Colonic mucosa (tissue), 4 donors: ENCODE measurements at places on chromosomes 16 and 17.

- H3K4me3 ChIP-seq = no peak overlapping the region
- H3K36me3 ChIP-seq = no peaks in the 10 kb centered on the region
Observed at GRCh38 chr17:18033442-18034099, 5.4 kb downstream of the ATPAF2 start.

DNA sequence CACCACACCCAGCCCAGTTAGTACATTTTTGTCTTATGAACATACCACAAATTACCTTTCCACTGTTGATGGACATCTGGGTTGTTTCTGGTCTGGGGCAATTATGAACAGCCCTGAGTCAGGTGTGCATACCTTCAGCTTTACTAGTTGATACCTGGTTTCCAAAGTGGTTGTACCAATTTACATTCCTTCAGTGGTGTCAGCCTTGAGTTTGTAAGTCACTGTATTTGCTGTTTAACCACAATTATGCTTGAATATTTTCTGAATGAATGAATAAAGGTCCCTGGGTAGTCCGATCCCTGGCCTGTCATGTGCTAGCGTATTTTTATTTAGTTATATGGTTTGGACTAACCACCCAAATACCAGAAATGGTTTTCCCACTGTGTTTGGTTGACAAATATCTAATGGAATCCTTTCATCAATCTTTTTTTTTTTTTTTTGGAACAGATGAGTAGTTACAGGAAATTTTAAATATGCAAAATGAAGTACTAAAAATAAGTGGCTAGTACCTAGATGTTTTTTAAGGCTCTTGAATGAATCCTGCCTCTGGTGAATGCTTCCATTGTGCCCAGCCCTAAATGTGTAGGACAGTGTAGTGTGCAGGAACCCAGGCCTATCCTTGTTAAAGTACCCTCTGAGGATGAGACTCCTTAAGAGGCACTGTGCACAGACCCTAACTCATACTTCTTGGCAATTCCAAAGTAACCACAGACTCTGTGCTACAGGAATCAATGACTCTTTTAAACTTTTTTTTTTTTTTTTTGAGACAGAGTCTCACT lies 3.7 kb downstream of the DUSP14 start:
- H3K27me3 ChIP-seq = no peaks in the 10 kb centered on the region
- DNase-seq = no peak
- H3K36me3 ChIP-seq = no peaks in the 10 kb centered on the region
- H3K4me1 ChIP-seq = no peaks in the 10 kb centered on the region

GRCh38 chr16:66678337-66678736 lies 18.2 kb downstream of the CMTM4 start:
- H3K4me3 ChIP-seq = no peak overlapping the region
- H3K4me1 ChIP-seq = no peaks in the 10 kb centered on the region
- no peaks in the 10 kb centered on the region for H3K36me3 ChIP-seq
- no peak for DNase-seq
- H3K27me3 ChIP-seq = no peaks in the 10 kb centered on the region

DNA sequence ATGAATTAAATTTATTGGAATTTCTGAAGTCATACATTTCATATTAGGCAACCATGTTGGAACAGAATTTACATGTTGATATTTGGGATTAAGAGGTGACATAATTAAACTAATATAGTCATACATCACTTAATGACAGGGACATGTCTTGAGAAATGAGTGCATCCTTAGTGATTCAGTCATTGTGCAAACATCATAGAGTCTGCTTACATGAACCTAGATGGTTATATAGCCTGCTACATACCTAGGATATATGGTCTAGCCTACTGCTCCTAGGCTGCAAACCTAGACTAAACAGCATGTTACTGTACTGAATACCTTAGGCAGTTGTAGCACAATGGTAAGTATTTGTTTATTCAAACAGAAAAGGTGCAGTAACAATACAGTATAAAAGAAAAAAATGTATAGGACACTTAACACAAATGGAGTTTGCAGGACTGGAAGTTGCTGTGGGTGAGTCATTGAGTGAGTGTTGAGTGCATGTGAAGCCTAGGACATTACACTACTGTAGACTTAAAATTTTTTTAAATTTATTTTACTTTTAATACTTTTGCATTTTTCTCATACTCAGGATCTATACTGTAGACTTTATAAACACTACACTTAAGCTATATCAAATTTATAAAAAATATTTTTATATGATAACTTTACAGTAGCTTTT lies 85.6 kb downstream of the OMG start:
- H3K4me3 ChIP-seq = no peak overlapping the region
- H3K36me3 ChIP-seq = no peaks in the 10 kb centered on the region
- H3K27me3 ChIP-seq = no peaks in the 10 kb centered on the region
- H3K27ac ChIP-seq = no peak overlapping the region
- no peak for DNase-seq

GRCh38 chr16:47156680-47157215 lies 13.0 kb upstream of the NETO2 start:
- H3K27me3 ChIP-seq = no peaks in the 10 kb centered on the region
- DNase-seq = no peak
- no peak overlapping the region for H3K27ac ChIP-seq
- H3K36me3 ChIP-seq = no peaks in the 10 kb centered on the region
- no peaks in the 10 kb centered on the region for H3K4me1 ChIP-seq
- H3K4me3 ChIP-seq = no peak overlapping the region

DNA sequence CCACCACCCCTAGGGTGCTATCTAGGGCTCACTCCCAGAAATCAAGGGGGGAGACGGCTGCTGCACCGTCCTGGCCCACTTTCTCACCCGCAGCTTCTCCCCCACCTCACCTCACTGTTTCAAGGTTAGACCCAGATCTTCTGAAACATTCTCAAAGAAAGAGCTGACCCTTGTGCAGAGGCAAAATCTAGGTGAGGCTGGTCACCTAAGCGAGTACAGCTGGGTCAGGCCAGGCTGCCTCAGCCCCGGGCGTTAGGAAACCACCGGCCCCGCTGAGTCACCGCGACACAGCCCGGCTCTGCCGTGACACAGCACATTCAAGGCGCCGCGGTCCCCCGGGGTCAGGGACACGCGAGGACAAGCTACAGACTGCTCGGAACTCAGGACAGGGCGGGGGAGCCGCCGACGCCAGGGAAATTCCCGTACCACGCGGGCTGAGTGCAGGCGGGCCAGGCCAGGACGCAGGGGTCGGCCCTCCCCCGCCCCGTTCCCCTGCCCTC lies 27.1 kb downstream of the GNPTG start:
- H3K27me3 ChIP-seq = no peaks in the 10 kb centered on the region
- H3K4me3 ChIP-seq = peak overlapping the region; percentile 53
- no peaks in the 10 kb centered on the region for H3K36me3 ChIP-seq
- H3K27ac ChIP-seq = no peak overlapping the region
- DNase-seq = peak; percentile 68

GRCh38 chr17:47352848-47353247 lies 29.1 kb downstream of the EFCAB13 start:
- H3K27me3 ChIP-seq = no peaks in the 10 kb centered on the region
- no peak for DNase-seq
- no peak overlapping the region for H3K27ac ChIP-seq
- H3K4me1 ChIP-seq = no peaks in the 10 kb centered on the region

GRCh38 chr17:5931616-5932015 lies 138.6 kb upstream of the WSCD1 start:
- H3K36me3 ChIP-seq = no peaks in the 10 kb centered on the region
- H3K4me1 ChIP-seq = no peaks in the 10 kb centered on the region
- H3K4me3 ChIP-seq = no peak overlapping the region
- no peak overlapping the region for H3K27ac ChIP-seq
- DNase-seq = peak; percentile 17

DNA sequence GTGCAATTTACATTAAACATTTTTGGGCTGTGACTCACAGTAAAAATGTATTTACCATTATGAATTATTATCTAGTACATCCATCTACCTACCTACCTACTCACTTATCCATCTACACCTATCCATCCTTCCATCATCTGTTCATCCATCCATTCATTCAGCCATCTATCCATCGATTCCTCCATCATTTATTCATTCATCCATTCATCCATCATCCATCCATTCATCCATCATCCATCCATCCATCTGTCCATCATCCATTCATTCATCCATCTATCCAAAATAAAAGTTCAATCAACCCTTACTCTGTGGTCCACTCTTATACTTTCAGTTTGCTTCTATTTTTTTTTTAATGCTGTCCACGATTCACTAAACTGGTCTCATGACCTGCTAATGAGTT lies 118.4 kb downstream of the NTN1 start:
- no peaks in the 10 kb centered on the region for H3K4me1 ChIP-seq
- H3K27me3 ChIP-seq = no peaks in the 10 kb centered on the region
- no peak overlapping the region for H3K27ac ChIP-seq
- no peak overlapping the region for H3K4me3 ChIP-seq

- H3K27me3 ChIP-seq = peaks cover 22% of the 10 kb centered on the region
- no peaks in the 10 kb centered on the region for H3K36me3 ChIP-seq
- H3K4me1 ChIP-seq = no peaks in the 10 kb centered on the region
- H3K4me3 ChIP-seq = no peak overlapping the region
- no peak for DNase-seq
Observed at GRCh38 chr17:38510421-38511149, 82.3 kb downstream of the ARHGAP23 start.

- H3K4me3 ChIP-seq = no peak overlapping the region
- no peak for DNase-seq
- H3K27ac ChIP-seq = no peak overlapping the region
- no peaks in the 10 kb centered on the region for H3K4me1 ChIP-seq
- H3K27me3 ChIP-seq = no peaks in the 10 kb centered on the region
- H3K36me3 ChIP-seq = no peaks in the 10 kb centered on the region
Observed at GRCh38 chr17:75921596-75921995, 16.9 kb upstream of the MRPL38 start.

- no peaks in the 10 kb centered on the region for H3K36me3 ChIP-seq
- H3K27me3 ChIP-seq = no peaks in the 10 kb centered on the region
- no peak for DNase-seq
- no peaks in the 10 kb centered on the region for H3K4me1 ChIP-seq
Observed at GRCh38 chr17:13393841-13394710, 207.7 kb downstream of the HS3ST3A1 start.

- H3K4me1 ChIP-seq = no peaks in the 10 kb centered on the region
Observed at GRCh38 chr16:23025692-23026307, 123.5 kb downstream of the USP31 start.

- H3K4me3 ChIP-seq = no peak overlapping the region
- no peaks in the 10 kb centered on the region for H3K27me3 ChIP-seq
- no peak overlapping the region for H3K27ac ChIP-seq
- H3K4me1 ChIP-seq = no peaks in the 10 kb centered on the region
- no peak for DNase-seq
Observed at GRCh38 chr17:61831099-61831498, 32.2 kb downstream of the BRIP1 start.

DNA sequence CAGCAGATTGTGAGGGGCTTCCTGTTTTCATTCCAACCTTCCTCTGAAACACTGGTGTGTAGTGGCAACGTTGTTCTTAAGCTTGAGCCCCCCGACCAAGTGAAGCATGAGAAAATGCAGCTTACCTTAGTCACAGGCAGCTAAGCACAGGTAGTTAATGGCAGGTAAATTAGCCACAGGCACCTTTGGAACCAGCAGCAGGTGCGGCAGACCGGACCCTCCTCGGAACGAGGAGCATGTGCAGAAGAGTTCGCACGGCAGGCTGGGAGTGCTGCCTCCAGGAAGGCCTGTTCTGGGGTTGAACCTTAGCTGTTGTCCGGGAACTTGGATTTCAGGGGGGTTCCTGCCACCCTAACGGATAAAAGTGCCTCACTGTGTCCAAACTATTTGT lies 7.2 kb upstream of the IRF8 start:
- peak; percentile 44 for DNase-seq
- no peaks in the 10 kb centered on the region for H3K36me3 ChIP-seq
- no peaks in the 10 kb centered on the region for H3K27me3 ChIP-seq
- H3K4me3 ChIP-seq = no peak overlapping the region

DNA sequence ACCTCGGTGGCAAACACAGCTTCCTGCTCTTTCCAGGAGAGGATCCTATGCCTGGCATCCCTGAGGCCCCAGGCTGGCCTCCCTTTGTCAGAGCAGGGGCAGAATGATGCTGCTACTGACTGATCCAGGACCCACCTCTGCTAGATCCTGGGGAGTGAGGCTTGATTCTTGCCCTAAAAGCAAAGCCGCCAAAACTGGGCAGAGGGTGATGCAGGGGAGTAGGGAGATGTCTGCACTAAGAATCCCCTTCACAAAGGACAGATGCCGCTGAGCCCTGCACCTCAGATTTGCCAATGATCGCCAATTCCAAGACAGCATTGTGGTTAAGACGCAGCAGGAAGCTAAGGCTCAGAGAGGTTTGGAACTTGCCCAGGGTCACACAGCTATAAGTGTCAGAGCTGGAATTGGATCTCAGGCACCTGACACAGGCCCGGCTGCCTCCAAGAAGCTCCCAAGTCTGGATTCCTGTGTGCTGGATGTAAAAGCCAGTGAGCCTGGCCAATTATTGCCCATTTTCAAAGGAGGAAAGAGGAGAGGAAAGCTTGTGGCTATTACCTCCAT lies 60.7 kb upstream of the TNRC6C start:
- H3K27me3 ChIP-seq = no peaks in the 10 kb centered on the region
- H3K27ac ChIP-seq = no peak overlapping the region
- no peaks in the 10 kb centered on the region for H3K36me3 ChIP-seq
- DNase-seq = no peak
- H3K4me3 ChIP-seq = no peak overlapping the region

DNA sequence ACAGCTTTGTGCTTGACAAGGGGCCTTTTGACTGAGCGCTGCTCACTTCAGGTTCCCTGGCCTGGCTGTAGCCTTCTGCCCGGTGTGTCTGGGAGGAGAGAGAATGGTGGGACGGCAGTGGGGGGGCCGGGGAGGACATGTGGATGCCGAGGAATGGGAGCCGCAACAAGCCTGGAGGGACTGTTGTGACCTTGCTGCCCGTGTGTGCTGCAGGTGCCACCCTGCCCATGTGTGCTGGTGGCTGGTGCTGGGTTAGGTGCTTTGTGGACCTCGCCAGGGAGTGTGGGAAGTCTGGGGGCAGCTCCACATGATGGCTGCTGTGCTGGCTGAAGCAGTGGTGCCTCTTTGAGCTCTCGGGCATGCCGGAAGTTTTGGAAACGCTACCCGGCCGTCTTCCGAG lies 132.1 kb downstream of the LAT start:
- no peak overlapping the region for H3K4me3 ChIP-seq
- DNase-seq = no peak
- no peak overlapping the region for H3K27ac ChIP-seq
- H3K27me3 ChIP-seq = no peaks in the 10 kb centered on the region
- H3K36me3 ChIP-seq = no peaks in the 10 kb centered on the region

- H3K36me3 ChIP-seq = no peaks in the 10 kb centered on the region
- no peak for DNase-seq
- no peak overlapping the region for H3K4me3 ChIP-seq
- no peak overlapping the region for H3K27ac ChIP-seq
Observed at GRCh38 chr17:60333628-60334031, 58.3 kb downstream of the USP32 start.

DNA sequence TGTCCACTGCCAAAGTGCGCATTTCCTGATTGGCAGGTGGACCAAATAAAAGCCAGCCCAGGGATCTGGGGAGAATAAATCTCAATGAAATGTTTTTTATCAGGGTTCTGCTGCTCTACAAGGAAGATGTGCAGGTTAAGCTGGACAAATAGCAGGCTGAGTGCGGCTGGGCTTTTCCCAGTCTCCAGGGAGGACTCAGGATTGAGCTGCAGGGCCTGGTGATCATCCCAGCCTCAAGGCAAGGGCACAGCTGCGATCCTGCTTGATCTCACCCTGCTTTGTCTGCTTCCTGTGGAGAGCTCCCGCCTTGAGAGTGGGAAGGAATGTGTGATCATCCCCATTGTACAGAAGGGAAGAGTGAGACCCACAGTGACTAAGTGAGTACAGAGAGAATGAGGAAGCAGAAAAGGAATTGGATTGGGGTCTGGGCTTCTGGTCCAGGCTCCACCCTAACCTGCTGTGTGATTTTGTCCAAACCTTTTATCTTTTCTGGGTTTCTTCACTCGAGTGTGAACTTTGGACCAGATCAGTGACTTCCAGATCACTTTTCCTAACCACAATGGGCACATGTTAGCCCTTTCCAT lies 75.3 kb upstream of the CRHR1 start:
- no peak overlapping the region for H3K27ac ChIP-seq
- H3K36me3 ChIP-seq = no peaks in the 10 kb centered on the region
- H3K27me3 ChIP-seq = no peaks in the 10 kb centered on the region
- no peak for DNase-seq
- no peak overlapping the region for H3K4me3 ChIP-seq
